ENCODE measurements at places on chromosomes 7 and 10.
A peak's percentile ranks its signal among the peaks of the same experiment; 100 is the strongest.

GRCh38 chr7:117312593-117313580 is 10.0 kb downstream of the WNT2 start:
- no peak for ATAC-seq

GRCh38 chr7:98870121-98870651 is 372 bp upstream of the TMEM130 start:
- ATAC-seq: peak; percentile 95

DNA sequence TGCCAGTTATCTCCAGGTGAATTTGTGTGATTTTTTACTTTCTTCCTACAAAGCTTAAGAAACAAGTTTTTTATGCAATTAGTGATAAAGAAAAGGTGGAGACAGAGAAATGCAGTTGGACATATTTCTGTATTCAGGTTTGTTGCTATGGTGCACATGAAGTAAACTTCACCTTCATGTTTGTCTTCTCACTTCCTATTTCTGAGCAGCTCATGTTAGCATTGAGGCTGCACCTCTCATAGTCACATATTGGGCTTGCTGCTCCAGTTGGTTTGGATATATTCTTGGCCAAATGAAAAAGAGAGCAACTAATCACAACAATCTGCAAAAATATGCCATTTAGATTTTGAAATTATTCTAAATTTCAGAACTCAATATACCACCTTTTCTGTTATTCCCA is 475.6 kb upstream of the ZWINT start:
- no peak for ATAC-seq

- ATAC-seq: no peak
Measured at GRCh38 chr7:106460792-106461254, 176.0 kb upstream of the NAMPT start.

GRCh38 chr7:67512481-67512880 is 515.8 kb downstream of the TYW1 start:
- no peak for ATAC-seq

GRCh38 chr10:120345186-120345585 is 111.8 kb upstream of the PLPP4 start:
- ATAC-seq: no peak

DNA sequence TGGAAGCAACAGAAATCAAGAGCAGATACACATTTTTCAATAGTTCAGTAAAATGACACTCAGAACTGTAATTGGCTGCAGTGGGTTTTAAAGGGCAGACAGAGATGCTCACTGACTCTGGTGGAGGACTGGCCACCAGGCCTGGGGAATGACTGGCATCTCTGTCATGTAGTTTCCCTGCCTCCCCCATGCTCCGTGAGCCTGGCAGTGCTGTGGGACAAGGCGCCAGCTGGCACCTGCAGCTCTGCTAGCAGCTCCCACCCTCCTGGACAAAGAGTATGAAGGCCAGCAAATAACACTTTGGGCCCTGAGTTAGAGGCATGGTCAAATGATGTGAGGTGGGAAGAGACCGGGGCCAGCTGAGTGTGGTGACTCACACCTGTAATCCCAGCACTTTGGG is 15.0 kb downstream of the TSPAN33 start:
- ATAC-seq: no peak

DNA sequence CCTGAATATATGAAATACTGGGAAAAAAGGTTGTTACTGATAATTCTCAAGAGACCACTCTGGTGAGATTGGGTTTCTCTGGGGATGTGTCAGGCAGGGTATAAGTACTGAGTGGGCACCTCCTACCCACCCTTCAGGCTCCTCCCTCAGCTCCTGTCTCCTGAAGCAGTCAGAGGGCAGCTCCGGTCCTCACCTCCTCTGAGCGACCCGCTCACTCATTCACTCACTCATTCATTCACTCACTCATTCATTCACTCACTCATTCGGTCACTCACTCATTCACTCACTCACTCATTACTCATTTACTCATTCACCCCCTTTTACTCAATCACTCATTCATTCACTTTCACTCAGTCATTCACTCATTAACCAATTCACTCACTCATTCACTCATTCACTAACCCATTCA is 6.9 kb upstream of the PFKP start:
- ATAC-seq: no peak

DNA sequence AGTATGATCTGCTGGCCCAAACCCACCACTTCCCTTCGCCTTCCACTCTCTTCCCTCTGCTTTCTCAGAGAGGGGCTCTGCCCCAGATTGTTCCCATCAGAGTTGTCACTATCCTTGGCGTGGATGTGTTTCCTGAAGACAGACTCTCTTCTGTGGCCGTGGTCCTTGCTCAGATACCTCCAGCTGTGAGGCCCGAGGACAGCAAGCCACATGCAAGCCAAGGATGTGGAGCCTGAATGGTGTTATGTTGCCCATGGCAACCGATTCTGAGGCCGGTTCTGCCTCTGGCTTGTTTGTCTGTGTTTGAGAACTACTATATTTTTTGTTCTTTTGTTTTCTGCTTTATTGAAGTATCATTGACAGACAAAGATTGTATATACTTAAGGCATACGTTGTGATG is 247.4 kb upstream of the PODXL start:
- ATAC-seq: no peak

DNA sequence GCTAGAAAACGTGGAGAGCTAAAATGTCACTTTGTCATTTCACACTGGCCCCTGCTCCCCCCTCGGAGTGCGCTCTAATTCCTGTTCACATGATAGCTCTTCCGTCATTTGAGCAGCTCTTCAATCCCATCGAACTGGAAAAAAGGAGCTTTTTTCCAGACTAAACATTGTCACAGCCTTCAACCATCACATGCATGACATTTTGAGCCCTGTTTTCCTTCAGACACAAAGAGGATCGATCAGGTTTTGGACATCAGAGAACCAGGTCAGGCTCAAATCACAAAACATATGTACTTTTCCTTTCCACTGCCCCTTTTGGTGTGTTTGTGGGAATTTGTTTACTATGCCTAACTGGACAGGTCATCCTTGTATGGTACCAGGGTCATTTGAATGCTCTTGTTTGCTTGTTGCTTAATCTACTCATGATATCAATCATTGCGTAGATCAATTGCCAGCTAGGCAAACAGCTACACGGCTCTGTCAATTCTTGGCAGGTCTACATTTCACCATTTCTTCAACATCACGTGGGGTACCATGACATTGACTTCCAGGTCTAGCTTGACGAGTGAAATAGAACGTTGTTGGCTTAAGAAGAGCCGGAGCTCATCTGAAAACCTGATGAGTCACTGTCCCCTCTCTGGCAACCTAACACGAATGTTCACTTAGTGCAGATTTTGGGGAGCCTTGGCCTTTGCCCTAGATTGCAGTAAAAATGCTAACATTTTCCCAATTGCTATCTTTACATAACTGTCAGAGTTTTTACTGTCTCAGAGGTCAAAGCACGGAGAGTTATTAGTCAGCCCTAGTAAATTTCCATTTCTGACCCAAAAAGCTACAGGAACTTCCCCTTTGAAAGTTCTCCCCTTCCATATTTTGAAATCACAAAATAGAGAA is 87.3 kb downstream of the LYZL2 start:
- ATAC-seq: peak; percentile 72

- ATAC-seq: no peak
Measured at GRCh38 chr7:155889636-155890511, 77.6 kb upstream of the SHH start.

DNA sequence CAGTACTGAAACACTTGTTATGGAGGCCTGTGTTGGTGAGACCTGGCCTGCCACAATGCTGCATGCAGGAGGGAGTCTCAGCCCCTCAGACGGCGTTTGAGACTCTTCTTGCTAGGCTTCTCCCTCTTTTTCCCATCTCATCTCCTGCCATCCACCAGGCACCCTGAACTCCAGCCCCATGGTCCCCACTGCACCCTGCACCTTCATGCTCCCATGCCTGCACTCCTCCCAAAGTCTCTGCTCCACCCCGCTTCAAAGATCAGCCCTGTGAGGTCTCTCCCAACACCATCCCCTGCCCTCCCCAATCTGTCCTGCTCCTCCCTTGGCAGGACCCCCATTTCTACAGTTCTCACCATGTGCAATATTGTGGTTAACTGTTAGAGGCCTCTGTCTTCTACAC is 61.7 kb downstream of the VOPP1 start:
- ATAC-seq: no peak
